ENCODE measurements at places on chromosomes 6 and 20.

- DNase-seq, result no peak
Measured at GRCh38 chr20:63061051-63061770, 54.4 kb upstream of the BHLHE23 start.

GRCh38 chr20:53840532-53840931 lies 229.9 kb downstream of the BCAS1 start:
- no peak for DNase-seq

DNA sequence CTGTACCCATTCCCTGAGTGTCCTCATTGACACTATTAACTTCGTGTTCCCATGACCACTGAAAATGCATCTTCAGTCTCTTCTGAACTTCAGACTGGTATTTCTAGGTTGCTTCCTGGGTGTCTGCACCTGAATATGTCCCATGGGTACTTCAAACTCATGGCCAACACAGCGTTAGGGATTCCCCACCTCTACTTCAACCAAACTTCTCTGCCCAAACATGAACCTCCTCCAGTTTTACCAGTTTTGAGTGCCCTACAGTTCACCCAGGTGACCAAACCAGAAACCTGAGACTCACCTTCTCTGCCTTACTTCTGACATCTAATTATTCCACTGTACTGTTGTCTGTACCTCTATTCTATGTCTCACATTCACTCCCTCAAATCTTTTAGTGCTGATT lies 99.5 kb upstream of the SUPT3H start:
- no peak for DNase-seq

GRCh38 chr6:33249732-33250630 lies 21.7 kb downstream of the VPS52 start:
- DNase-seq, result no peak

DNA sequence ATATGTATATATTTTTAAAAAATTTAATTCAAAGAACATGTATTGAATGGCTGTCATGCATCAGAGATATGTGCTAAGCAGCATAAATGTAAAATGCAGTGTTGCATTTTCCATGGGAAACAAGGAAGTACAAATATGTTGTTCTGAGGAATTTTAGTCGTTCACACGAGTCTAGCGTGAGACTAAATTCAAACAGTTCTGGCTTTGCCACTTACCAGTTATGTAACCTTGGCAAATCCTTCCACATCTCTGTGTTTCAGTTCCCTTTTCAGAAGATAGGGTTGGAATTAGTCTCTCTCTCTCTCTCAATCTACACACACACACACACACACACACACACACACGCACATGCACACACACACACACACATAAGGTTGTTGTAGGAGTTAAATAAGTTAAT lies 305.4 kb downstream of the UTRN start:
- DNase-seq, result no peak

DNA sequence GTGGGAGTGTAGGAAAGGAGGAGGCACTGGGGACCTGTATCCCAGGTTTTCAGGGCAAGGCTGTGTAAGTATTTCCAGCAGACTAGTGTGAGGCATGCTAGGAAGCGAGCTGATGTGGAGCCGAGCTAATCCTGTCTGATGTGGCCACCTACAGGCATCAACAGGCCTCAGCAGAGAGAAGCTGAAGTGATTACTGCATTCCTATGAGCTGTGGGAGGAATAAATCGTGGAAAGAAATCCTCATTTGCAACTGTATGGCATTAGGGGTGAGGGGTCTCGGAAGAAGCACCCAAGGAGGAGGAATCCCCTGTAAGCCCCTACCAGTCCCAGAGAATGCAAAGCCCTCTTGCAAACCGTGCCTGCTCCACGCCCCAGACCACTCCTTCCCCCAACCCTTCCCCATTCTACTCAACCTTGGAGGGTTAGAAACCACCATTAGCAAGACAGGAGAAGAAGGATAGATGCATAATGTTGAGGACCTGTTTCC lies 41.6 kb downstream of the C6orf15 start:
- DNase-seq, result no peak

- no peak for DNase-seq
Measured at GRCh38 chr6:100343316-100344077, 121.2 kb downstream of the SIM1 start.

GRCh38 chr20:32304131-32304746 lies 26.8 kb downstream of the KIF3B start:
- no peak for DNase-seq

GRCh38 chr6:156694679-156695078 lies 82.5 kb upstream of the ARID1B start:
- no peak for DNase-seq

GRCh38 chr20:17722493-17723300 lies 22.9 kb downstream of the BANF2 start:
- DNase-seq, result no peak

DNA sequence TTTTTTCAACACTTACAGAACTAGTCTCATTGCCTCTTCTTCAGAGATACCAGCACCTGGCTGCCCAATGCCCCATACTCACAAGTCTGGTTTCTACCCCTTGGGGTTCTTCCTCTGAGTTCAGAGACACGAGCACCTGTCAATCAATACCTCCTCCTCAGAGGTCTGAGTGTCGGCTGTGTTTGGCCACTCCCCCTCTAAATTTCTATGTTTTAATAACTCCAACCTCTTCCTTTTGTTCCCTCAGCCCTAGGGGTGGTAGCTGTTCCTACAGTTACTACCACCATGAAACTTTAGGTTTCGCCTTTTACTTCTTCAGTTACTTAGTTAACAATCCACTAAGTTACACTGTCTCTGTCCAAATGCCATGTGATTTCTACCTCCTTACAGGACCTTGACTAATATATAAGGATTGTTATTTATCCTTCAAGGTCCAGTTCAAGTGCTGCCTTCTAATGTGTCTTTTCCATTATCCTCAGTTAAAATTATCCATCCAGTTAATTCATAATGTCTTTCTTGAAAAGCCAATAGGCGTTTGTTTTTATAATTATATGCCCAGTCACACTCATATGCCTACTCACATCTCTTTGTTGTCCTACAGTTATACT lies 14.6 kb upstream of the PHF20 start:
- DNase-seq, result no peak

DNA sequence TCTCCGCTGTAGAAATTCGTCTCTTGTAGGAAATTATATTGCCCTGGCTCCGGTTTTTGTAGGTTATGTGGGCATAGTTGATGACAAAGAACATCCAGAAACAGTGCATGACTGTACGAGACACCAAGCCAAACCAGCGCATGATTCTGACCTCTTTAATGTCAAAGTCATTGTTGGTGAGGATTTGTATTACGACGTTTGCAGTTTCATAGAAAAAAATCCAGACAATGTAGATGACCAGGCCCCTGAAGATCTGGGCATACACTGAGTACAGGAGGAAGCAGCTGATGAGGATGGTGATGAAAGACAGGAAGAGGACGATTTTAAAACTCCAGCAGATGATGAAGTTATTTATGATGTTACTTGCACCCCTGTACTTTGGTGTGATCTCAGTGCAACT lies 39.1 kb upstream of the TBC1D22B start:
- no peak for DNase-seq

DNA sequence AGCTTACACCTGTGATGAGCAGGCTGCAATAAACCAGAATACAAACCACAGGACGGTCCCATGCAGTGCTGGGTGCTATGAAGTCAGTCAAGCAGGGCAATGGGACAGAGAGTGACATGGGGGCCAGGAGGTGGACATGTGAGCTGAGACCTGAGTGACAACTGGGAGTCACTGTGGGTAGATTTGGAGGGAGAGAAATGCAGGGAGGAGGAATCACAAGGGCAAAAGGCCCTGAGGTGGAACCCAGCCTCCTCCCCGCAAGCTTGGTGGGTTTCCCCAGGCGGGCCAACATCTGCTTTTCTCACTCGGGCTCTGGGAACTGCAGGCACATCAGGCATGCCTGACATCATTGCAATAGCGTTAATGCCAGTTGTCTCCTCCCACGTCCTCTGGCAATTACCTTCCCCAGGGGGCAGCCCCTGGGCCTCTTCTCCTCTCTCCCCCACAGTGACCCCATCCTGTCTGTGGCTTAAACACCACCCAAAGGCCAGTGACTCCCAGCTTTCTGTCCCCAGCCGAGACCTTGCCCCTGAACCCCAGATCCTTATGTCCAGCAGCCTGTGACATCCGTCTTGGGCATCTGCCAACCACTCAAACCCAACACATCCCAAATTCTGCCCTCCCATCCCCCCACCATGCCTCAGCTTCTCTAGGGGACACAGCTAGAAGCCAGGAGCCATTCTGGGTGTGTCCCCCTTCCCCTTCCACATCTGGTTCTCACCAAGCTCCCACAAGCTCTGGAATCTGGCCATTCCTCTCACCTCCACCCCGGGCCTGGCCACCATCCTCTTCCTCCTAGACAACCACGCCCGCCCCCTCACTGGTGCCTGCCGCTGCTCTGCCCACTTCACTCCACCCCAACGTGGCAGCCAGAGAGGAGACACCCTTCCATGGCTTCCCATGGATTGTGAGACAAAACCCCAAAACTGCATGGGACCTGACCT lies 28.2 kb downstream of the PDRG1 start:
- DNase-seq, result no peak

GRCh38 chr6:17869010-17869752 lies 118.3 kb downstream of the KIF13A start:
- DNase-seq, result no peak

DNA sequence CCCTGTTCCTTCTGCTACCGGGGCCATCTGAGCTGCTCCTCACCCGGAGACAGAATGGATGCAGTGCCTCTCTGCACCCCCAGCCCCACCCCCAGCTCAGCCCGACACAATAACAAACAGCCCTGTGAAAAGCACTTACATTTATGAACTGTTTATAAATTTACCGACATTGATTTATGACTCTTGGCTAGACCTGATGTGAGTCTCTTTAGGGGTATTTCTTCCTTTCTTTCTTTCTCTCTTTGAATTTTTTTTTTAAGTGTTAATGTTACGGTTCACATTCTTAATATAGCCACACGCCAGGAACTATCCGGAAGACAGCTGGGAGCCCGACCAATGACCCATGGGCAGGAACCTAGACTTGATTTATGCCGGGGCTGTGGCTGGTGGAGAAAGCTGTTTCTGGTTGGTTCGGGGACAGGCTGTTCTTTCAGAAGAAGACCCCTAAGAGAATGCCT lies 266.3 kb downstream of the CDC5L start:
- DNase-seq, result no peak

Data from activated CD8-positive, alpha-beta memory T cell treated with anti-CD3 and anti-CD28 coated beads for 4 hours (primary cell).